IPS DF 6.9 (cell line): ENCODE measurements at places on chromosomes 1 and 21.
A peak's percentile ranks its signal among the peaks of the same experiment; 100 is the strongest.

DNA sequence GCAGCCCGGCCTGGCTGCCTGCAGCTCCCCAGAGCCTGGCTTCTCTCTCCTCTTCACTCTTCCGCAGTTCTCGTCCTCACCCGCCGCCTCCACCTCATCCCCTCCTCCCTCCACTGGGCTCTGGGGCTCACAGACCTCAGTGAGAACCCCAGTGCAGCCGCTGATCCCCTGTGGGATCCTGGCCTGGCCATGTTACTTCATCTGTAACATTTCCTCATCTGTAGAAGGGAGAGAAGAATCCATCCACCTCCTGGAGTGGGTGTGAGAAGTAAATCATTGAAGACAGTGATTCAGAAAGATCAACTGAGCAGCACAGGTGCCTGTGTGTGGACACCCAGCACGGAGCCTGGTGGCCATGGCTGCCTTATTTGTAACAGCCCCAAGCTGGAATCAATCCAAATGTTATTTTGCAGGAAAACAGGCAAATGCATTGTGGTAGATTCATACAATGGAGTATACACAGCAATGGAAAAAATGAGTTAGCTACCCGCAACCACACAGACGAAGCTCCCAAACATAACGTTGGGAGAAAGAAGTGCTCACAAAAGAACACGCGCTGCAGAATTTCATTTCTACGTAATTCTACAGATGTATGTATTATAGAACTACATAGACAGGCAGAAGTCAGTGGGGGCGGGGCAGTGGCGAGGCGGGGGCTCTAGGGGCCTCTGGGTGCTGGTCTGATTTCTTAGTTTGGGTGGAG, 8.7 kb downstream of the LAPTM5 start:
- H3K4me3 ChIP-seq: no peak overlapping the region
- no peaks in the 10 kb centered on the region; the same call in 1 of the 2 replicates for H3K4me1 ChIP-seq
- H3K36me3 ChIP-seq: no peaks in the 10 kb centered on the region
- no peaks in the 10 kb centered on the region for H3K27me3 ChIP-seq
- DNase-seq: no peak
- no peak overlapping the region for H3K27ac ChIP-seq

- H3K27me3 ChIP-seq: no peaks in the 10 kb centered on the region
- H3K4me3 ChIP-seq: no peak overlapping the region
- H3K36me3 ChIP-seq: no peaks in the 10 kb centered on the region
- DNase-seq: no peak
Measured at GRCh38 chr1:183163316-183163715, 22.7 kb upstream of the LAMC2 start.

- DNase-seq: no peak
- no peaks in the 10 kb centered on the region for H3K4me1 ChIP-seq
- H3K4me3 ChIP-seq: no peak overlapping the region
- H3K27me3 ChIP-seq: no peaks in the 10 kb centered on the region
Measured at GRCh38 chr1:172512591-172512990, 20.4 kb upstream of the SUCO start.

- DNase-seq: no peak
- peaks cover 3% of the 10 kb centered on the region; the same call in 1 of the 2 replicates for H3K4me1 ChIP-seq
- H3K4me3 ChIP-seq: no peak overlapping the region
- no peaks in the 10 kb centered on the region for H3K27me3 ChIP-seq
Measured at GRCh38 chr1:30706528-30706927, 16.9 kb downstream of the MATN1 start.

DNA sequence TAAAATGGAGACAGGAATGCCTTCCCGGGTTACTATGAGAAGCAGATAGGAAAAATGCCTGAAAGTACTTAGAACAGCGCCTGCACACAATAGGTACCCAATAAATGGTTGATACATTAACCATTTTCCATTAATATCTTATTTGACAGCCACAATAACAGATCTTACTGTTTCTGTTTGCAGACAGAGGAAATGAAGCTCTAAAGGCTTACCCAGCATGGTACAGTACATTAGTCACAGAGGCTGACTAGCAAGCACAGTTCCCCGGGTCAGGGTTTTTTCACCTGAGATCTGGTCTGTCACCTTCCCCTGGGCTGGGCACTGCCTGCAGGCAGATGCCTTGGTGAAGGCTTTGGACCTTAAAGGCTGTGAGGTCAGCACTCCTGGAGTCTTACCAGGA, 2.9 kb downstream of the TRIM63 start:
- H3K27me3 ChIP-seq: no peaks in the 10 kb centered on the region
- no peak overlapping the region for H3K27ac ChIP-seq
- DNase-seq: no peak
- no peaks in the 10 kb centered on the region for H3K36me3 ChIP-seq

DNA sequence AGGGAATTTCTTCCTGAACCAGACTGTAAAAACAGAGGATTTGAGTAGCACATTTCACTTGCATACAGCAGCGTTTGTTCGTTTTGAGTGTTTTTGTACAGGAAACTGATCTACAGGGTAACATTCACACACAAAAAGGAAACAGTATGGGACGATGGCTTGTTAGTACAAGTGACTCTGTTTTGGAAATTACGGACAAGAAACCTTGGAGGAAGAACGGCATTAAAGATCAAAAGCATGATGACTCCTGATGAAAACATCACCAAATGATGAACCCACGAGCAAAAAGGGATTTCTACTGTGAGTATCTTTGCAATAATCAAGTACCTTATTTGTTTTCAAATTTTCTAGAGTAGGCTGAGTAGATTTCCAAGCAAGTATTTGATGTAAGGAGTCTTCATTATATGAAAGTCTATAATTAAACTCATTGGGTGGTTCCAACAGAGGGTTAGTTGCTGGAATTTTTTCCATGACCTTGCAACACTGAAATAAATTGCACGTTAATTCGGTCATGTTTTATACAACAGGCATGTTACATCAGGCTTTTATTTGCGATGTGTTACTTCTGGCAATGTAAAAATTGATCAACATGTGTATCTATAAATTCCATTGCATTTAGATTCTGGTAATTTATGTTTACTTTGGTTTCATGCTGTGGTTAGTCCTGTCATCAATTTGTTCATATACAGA, 76.7 kb upstream of the KCNK2 start:
- H3K36me3 ChIP-seq: no peaks in the 10 kb centered on the region
- DNase-seq: no peak
- no peaks in the 10 kb centered on the region for H3K4me1 ChIP-seq
- H3K27ac ChIP-seq: no peak overlapping the region
- no peaks in the 10 kb centered on the region for H3K27me3 ChIP-seq

DNA sequence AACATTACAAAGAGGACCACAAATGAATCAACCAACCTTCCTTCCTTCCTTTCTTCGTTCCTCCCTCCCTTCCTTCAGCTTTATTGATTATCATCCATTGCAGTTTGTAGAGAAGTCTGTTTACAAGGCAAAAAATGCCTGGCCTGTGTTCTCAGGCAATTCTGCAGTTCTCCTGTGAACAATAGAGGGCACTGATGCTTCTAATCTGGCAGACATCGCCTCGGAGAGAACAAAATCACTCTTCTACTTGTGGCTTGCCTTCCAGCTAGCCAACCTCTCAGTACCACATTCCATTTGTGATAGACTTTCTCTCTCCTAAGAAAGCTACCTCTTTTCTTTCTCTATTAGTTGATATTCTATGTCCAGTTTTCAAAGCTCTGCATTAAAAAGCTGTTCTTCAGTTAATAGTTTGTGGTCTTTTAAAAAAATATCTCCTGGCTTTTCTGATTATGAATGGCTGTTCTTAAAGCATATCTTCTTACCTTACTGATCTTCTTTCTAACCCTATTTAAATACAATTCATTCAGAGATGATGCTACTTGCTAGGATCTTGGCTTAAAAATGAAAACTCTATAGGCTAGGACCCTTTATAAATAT, 26.9 kb upstream of the ESRRG start:
- H3K27ac ChIP-seq: no peak overlapping the region
- no peaks in the 10 kb centered on the region for H3K36me3 ChIP-seq
- H3K4me3 ChIP-seq: no peak overlapping the region
- H3K27me3 ChIP-seq: peaks cover 2% of the 10 kb centered on the region; the same call in 1 of the 2 replicates
- peak; percentile 50 for DNase-seq

- H3K4me1 ChIP-seq: no peaks in the 10 kb centered on the region; the same call in 1 of the 2 replicates
- H3K36me3 ChIP-seq: no peaks in the 10 kb centered on the region
- peak; percentile 47 for DNase-seq
Measured at GRCh38 chr1:210726621-210727020, 397.9 kb downstream of the HHAT start.

DNA sequence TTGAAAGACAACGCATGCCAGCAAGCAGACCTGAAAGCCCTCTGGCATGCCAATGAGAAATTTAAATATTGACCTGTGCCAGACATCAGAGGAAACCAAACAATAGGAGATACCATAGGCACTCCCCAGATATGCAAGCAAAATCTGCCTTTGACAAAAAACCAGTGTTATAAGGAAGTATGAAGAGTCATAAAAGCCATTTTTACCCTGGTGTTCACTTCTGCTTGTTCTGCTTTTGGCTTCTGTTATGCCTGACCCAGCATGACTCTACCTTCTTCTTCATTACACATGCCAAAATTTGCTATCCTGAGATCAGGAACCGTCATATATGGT, 26.4 kb downstream of the NPHS2 start:
- no peak overlapping the region for H3K27ac ChIP-seq
- no peak for DNase-seq
- H3K27me3 ChIP-seq: no peaks in the 10 kb centered on the region
- H3K4me1 ChIP-seq: no peaks in the 10 kb centered on the region

DNA sequence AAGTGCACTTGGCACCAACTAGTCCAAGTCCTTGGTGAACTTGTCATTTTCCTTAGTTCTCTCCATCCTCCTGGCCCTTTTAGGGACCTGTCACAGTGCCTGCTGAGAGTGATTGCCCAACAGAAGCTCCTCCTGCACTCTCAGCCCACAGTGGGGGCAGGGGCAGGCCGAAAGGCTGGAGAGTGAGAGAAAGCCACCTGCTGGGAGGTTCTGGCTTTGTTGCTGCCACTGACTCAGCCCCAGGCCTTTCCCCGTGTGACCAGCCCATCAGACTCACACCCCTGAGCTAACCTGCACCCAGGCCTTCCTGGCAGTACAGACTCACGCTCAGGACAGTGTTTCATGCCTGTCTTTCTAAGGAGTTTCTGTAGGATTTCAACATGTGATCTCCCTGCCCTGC, 17.1 kb upstream of the PROK1 start:
- H3K4me1 ChIP-seq: 0 out of 2 replicates have a peak, but pooled peaks cover 4% of the 10 kb centered on the region
- H3K36me3 ChIP-seq: no peaks in the 10 kb centered on the region
- no peak overlapping the region for H3K4me3 ChIP-seq
- H3K27me3 ChIP-seq: no peaks in the 10 kb centered on the region
- DNase-seq: peak; percentile 39

DNA sequence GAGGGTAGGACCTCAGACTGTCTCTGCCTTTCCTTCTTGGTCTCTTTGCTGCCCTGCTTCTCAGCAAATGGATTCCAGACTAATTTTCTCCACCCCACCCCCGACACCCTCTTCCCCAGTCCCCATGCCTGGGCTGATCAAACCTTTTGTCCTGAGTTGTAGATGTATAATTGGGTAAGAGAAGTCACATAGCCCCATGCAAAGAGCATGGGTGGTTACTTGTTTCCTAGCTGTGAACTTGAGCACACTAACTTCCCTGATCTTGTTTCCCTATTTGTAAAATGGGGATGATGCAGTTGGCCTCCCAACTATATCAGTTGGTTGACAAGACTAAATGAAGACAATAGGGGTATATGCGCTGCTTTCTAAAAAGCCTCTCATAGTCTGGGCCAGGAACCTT, 9.2 kb downstream of the PADI6 start:
- H3K4me1 ChIP-seq: peaks cover 6% of the 10 kb centered on the region
- no peak for DNase-seq
- no peaks in the 10 kb centered on the region for H3K36me3 ChIP-seq

- no peaks in the 10 kb centered on the region for H3K27me3 ChIP-seq
- no peak overlapping the region for H3K27ac ChIP-seq
- peaks cover 7% of the 10 kb centered on the region; the same call in 1 of the 2 replicates for H3K4me1 ChIP-seq
- H3K4me3 ChIP-seq: no peak overlapping the region
- no peak for DNase-seq
Measured at GRCh38 chr1:57623039-57623790, 199.4 kb upstream of the DAB1 start.

DNA sequence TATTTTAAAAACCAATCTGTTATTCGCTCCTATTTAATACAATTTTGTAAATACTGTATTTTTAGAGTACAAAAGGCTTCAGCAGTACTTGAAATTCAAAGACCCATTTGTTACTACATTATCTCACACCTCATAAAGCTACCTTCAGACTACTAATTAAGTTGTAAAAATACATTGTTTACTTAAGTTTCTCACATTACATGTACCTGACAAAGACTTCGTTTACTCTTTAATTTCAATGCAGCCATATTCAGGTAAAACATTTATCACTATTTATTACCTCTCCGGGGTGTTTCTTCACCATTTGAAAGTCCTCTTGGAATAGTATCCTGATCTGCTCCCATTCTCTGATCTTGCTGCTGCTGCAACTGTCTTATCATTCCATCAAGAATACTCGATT, 55.2 kb downstream of the BRWD1 start:
- no peaks in the 10 kb centered on the region for H3K4me1 ChIP-seq
- peaks cover 5% of the 10 kb centered on the region; the same call in 1 of the 2 replicates for H3K36me3 ChIP-seq
- no peaks in the 10 kb centered on the region for H3K27me3 ChIP-seq
- no peak overlapping the region for H3K27ac ChIP-seq
- no peak overlapping the region for H3K4me3 ChIP-seq

GRCh38 chr1:115641762-115642167, at the start of gene VANGL1:
Gene VANGL1 (plus strand): TSS chr1:115641970. CDS start chr1:115651414, 9,444 bp downstream.
- no peak for DNase-seq
- H3K4me3 ChIP-seq: peak within 1 kb of the TSS; percentile 56; the same call in 1 of the 2 replicates
- no peaks in the 10 kb centered on the region; the same call in 1 of the 2 replicates for H3K36me3 ChIP-seq
- H3K27me3 ChIP-seq: no peaks in the 10 kb centered on the region; the same call in 1 of the 2 replicates
- H3K27ac ChIP-seq: no peak within 1 kb of the TSS

GRCh38 chr1:53303726-53304515, 23.9 kb downstream of the LRP8 start:
- no peaks in the 10 kb centered on the region; the same call in 1 of the 2 replicates for H3K36me3 ChIP-seq
- no peaks in the 10 kb centered on the region for H3K27me3 ChIP-seq
- H3K27ac ChIP-seq: no peak overlapping the region
- no peak for DNase-seq
- no peak overlapping the region for H3K4me3 ChIP-seq

DNA sequence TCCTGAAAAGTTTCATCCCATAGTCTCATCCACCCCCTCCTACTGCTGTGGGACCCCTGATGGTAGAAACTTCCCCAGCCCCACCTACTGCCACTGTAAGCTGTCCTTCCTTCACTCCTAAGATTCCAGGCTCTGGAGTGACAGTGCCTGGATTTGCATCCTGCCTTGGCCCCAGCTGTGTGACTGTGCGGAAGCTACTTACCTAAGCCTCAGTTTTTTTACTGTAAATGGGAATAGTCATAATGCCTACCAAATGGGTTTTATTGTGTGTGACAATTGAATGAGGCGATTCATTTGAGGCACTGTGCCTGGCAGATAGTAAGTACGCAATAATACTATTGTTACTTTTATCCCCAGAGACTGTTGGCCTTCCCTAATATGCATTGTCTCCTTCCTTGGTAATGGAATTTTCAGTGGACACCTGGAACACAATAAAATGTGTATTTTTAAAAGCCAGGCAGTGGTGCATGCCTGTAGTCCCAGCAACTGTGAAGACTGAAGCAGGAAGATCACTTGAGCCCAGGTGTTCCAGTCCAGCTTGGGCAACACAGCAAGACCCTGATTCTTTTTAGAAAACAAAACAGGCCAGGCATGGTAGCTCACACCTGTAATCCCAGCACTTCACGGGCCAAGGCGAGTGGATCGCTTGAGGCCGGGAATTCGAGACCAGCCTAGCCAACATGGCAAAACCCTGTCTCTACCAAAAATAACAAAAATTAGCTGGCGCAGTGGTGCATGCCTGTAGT, 55.0 kb upstream of the ZNF326 start:
- no peaks in the 10 kb centered on the region for H3K36me3 ChIP-seq
- no peak overlapping the region for H3K4me3 ChIP-seq
- DNase-seq: no peak
- H3K27me3 ChIP-seq: no peaks in the 10 kb centered on the region

- DNase-seq: no peak
- peaks cover 2% of the 10 kb centered on the region; the same call in 1 of the 2 replicates for H3K4me1 ChIP-seq
- H3K27ac ChIP-seq: no peak overlapping the region
- no peaks in the 10 kb centered on the region for H3K27me3 ChIP-seq
Measured at GRCh38 chr1:111366256-111366655, 61.3 kb downstream of the OVGP1 start.
